ENCODE measurements at places on chromosomes 4 and X.

DNA sequence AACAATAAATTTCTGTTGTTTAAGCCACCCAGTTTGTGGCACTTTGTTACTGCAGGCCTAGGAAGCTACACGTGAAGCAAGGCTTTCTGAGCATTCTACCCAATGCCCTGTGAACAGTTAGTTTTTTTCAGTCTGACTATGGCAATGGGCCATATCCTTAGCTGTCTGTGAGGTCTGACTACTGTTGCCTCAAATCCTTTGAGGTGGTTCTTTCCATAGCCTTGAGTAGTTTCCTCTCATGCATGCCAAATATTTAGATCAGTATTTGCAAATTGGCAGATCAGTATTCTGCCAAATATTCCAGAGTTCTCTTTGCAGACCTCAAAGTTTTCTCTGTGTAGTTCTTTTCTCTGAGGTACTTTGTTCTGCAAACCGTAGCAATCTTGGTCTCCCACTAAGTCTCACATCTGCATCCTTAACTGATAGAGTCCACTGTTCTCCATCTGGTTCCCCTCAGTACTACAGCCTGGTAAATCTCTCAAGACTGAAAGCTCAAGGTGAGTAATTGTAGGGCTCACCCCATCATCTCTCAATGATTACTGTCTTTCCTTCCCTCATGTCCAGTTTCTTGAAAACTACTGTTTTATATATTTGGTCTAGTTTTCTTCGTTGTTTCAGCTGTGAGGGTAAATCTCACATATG lies 984.9 kb upstream of the INTU start:
- DNase-seq = no peak

- no peak for DNase-seq
These were observed 352.8 kb upstream of the ATOH1 start for GRCh38 chr4:93475730-93476129.

DNA sequence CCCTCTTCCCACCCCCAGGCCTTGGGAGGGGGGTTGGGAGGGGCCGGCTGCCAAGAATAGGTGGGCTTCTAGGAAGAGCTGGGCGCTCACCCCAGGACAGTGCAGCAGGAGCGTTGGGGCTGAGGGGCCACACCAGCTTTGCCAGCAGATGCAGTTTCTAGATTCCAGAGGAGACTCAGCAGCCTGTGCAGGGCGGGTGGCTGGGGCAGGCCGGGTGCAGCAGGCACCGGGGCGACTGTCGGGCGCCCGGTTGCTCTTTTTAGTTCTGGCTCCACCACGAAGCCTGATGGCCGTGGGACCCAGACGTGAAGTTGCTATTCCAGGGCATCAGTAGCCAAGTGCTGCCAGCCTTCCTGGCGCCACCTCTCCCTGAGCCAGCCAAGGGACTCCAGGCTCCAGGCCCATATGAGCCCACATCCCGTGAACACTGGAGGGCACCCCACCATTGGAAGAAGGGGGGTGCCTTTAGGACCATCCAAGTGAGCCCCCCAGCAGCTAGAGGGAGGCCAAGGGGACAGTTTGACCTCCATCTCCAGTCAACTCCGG lies 5.8 kb downstream of the SSR4 start:
- no peak for DNase-seq

GRCh38 chr4:43339435-43339834 lies 446.9 kb downstream of the GRXCR1 start:
- DNase-seq = no peak

GRCh38 chr4:184506527-184507121 lies 32.3 kb upstream of the IRF2 start:
- no peak for DNase-seq

- DNase-seq = no peak
These were observed 10.9 kb upstream of the NALF2 start for GRCh38 chrX:69493193-69493592.

GRCh38 chr4:146458594-146458993 lies 63.1 kb downstream of the SLC10A7 start:
- no peak for DNase-seq

DNA sequence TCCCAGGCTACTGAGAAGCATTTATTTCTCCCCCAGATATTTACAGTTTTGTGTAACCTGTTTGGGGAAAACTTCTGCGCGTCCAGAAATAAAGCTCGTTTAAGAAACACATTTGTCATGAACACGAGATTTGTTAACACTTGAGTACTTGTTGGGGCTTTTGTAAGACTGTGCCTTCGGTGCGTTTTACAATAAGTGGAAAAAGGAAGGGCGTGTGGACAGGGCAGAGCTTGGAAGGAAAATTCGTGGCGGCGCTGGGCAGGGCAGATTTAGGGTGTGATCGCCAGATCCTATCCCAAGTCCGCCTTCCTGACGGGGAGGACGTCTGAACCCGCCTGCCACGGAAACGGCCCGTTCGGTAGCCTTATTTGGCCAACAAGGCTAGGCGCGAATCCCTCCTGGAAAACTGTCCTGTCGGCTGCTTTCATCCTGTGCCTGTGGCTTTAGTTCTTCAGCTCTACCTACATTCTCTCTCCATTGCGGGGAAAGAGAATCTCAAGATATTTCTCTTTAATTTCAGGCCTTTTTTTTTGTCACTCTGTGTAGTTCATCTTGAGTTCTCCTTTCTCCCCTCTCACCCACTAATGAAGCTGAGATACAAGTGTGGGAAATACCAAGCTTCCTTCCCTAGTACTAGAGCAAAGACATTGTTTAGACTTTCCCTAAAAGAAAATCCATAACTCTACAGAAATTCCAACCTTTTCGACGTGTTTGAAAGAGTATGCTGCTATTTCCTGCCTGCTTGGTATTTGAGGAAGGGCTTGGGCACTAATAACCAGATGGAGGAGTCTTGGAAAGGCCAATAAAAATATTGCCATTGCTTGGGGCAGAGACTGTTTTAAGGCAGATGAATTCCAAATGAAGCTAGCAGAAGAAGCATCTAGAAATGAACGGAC lies 982 bp downstream of the PDLIM5 start:
- peak; percentile 2 for DNase-seq

- DNase-seq = peak; percentile 52
These were observed 4.5 kb downstream of the DTHD1 start for GRCh38 chr4:36285784-36286480.

DNA sequence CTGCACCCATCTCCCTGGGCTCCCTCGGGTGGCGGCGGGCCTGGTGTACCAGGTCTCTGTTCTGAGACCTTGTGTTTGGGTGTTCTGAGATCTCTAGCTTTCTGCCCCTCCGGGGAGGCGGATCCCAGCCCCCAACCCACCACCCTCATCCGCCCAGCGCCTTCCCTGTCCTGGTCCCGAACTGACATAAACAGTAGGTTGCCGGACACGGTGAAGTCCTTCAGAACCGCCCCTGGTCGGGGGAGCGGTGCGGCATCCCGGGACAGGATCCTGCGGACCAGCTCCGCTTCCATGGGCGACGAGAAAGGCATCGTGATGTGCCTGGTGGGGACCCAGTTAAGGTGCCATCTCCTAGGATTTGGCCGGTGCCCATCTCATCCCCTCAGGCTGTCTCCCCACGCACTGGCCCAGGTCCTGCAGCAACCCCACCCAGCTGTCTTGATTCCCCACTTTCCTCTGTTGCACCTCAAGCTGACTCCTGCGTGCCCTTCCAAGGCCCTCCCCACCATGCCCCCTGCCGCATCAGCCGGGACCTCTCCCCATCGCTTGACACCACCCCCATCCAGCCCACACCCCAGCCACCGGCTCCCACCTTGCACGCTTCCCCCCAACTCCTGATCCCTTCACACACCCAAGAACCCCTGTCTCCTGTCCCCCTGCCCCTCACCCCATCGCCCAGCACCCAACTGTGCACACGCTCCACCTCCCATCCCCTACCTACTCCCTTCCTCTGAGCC lies 900 bp downstream of the CTAG2 start:
- no peak for DNase-seq

GRCh38 chr4:106909486-106910188 lies 126.5 kb downstream of the DKK2 start:
- no peak for DNase-seq

GRCh38 chrX:110734894-110735541 lies 60.6 kb downstream of the CHRDL1 start:
- DNase-seq = no peak

GRCh38 chrX:131827935-131828334 lies 195.2 kb upstream of the STK26 start:
- no peak for DNase-seq

- no peak for DNase-seq
These were observed 47.4 kb downstream of the NALF2 start for GRCh38 chrX:69551421-69552009.

DNA sequence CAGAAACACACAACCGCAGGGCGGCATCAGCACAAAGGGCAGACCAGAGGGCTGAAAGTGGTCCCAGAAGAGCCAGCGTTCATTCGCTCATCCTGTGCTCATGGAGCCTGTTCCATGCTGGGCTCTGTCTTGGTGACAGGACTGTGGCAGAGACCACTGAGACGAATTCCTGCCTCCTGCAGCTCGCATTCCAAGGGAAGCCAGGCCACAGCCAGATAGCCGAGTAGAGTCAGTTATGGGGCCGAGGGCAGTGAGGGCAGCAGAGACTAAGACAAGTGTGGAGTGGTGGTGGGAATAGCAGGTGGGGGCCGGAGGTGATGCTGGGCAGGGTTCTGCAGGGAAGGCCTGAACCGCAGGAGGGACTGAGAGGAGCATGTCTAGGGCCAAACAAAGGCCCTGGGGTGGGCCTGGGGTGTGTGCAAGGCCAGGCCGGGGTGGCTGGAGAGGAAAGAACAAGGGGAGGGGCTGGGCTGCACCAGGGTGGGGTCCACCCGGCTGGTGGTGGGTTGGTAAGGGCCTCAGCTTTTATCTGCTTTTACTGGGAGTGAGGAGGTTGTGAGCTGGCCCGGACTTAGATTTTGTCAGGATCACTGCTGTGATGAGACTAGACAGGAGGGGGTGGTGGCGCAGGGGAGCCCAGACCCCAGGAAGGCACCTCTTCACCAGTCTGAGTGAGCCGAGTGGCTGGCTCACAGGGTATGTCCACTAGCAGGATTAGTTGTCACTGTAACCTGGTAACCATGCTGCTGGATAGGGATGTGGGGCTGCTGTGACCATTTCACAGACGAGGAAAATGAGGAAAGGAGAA lies 6.3 kb downstream of the PSAPL1 start:
- DNase-seq = no peak

DNA sequence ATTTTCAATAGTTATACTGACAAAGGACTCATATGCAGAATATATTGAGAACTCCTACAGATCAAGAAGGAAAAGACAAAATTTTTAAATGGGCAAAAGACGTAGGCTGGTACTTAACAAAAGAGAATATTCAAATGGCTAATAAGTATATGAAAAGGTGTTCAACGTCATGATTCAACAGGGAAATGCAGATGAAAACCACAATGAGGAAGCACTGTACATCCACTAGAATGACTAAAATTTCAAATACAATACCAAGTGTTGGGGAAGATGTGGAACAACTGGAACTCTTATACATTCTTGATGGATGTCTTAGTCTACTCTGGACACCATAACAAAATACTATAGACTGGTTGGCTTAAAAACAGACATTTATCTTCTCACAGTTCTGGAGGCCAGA lies 1.3 kb upstream of the MRFAP1L1 start:
- no peak for DNase-seq

DNA sequence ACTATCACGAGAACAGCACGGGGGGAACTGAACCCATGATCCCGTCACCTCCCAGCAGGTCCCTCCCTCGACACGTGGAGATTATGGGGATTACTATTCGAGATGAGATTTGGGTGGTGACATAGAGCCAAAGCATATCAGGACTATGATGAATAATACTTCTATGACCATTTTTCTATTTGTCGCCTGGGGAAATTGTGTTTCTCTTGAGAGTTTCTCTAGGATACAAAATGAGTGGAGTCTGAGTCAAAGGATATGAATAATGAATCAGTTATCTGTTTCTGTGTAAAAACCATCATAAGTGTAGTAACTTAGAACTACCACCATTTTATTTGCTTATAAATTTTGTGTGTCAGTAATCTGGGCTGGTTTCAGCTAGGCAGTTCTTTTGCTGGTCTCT lies 533.0 kb upstream of the ARX start:
- no peak for DNase-seq

DNA sequence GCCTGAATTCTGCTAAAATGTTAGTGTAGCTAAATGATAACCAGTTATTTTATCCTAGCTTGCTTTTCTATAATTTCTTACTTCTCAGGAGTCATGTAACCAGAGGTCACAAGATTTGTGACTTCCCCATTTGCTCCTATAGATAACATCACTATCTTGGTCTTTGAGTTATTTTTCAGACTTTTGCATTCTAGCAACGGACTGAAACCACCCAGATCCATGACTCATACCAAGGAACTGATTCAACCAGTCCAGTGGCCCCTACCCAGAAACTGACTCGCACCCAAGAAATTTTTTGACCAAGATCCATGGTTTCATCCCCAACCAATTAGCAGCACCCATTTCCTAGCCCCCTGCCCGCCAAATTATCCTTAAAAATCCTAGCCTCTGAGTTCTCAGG lies 50.0 kb downstream of the IQCM start:
- DNase-seq = no peak

DNA sequence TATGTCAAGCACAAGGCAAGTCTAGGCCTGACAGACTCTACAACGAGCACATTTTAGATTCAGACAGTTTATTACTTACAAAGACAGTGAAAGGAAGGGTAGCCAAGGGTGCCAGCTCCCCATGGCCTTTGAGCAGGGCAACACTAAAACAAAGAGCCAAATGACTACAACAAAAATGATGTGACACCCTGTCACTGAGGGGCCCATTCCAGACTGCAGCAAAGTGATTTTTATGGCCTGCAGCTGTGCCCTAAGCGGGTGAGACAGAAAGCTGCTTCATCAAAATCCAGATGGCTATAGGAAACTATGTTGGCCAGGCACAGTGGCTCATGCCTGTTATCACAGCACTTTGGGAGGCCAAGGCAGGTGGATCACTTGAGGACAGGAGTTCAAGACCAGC lies 13.4 kb upstream of the RP2 start:
- DNase-seq = no peak

DNA sequence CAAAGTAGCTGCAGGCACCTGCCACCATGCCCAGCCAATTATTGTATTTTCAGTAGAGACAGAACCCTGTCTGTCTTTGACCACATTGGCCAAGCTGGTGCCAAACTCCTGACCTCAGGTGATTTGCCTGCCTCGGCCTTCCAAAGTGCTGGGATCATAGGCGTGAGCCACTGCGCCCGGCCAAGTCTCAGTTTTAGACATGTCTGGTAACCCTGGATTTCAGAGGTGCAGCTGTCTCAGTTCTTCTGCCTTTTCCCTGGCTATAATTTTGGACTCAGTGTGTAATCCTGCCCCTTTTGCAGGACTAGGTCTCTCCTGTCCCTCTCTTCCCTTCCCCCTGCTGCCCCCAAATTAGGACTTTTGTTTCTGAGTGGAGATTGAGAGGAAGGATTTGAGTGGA lies 46.6 kb downstream of the FAM193A start:
- DNase-seq = no peak

DNA sequence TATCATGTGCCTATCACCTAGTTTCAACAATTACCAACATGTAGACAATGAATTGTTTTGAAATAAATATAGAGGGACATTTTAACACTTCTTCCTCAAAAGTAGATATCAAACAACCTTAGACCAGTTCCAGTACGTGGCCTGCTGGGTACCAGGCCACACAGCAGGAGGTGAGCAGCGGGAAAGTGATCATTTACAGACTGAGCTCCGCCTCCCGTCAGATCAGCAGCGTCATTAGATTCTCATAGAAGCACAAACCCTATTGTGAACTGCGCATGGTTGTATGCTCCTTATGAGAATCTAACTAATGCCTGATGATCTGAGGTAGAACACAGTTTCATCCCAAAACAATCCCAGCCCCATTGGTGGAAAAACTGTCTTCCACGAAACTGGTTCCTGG lies 6.5 kb downstream of the BBS7 start:
- no peak for DNase-seq

GRCh38 chr4:116180157-116180601 lies 905.2 kb downstream of the TRAM1L1 start:
- no peak for DNase-seq

Data from activated gamma-delta T cell treated with anti-CD3 and anti-CD28 coated beads, Interleukin-2, amount 50 U/mL, for 16 hours (primary cell).